GM13976 (cell line): ENCODE measurements at places on chromosomes 12 and 14.
A peak's percentile ranks its signal among the peaks of the same experiment; 100 is the strongest.

DNA sequence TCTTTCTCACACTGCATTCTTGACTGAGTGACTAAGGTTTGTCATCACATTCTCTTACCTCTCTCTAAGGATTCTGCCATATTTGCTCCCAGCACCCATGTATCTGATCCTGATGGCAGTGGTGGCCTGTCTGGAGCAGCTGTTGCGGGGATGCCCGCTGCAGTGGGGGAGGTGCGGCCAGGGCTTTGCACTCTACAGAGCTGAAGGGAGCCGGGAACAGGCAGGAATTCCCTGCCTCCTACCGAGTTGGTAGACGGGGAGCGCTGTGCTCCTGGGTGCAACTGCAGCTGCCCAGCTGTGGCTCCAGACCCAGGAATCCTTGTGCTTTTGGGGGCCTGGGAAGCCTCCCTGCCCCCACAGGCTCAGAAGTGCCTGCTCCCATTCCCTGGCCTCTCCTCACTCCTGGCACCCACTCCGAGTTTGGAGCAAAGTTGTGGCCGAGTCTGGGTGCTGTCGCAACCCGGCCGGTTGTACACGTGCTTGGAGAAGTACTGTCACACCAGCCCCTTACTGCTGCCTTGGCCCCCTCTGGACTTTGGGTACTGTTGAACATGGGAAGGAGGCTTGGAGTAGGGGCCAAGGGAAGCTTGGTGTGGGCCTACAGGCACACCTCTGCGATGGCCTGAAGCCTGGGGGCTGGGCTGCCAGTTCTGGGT, 106.9 kb upstream of the OR4E1 start:
- no peak for DNase-seq

DNA sequence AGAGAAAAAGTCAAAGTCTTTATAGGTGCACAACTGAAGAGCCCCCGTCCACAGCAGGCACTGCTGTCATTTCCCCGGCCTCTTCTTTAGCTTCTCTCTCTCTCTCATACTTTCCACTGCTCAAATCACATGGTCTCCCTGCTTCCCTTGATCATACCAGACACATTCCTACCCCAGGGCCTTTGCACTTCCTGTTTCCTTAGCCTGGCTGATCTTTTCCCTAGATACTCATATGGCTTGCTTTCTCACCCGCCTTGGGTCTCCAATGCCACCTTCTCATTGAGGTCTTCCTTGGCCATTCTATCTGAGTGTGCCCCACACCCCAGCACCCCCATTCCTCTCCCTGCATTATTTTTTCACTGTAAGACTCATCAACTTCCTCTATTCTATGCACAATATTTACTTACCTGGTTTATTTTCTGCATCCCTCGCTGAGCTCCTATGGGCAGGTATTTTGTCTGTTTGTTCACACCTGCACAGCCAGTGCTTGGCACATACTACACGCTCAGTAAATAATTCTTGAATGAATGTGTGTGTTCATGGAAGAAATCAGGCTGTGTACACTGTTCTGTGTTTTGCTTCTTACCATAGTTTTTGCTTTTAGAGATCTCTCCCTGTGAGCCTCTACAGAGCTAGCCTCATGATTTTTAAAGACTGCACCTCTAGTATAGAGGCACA, 31.9 kb downstream of the SERPINA1 start:
- no peak for DNase-seq

- DNase-seq, result no peak
These were observed 272.0 kb downstream of the SSPN start for GRCh38 chr12:26467351-26467750.

DNA sequence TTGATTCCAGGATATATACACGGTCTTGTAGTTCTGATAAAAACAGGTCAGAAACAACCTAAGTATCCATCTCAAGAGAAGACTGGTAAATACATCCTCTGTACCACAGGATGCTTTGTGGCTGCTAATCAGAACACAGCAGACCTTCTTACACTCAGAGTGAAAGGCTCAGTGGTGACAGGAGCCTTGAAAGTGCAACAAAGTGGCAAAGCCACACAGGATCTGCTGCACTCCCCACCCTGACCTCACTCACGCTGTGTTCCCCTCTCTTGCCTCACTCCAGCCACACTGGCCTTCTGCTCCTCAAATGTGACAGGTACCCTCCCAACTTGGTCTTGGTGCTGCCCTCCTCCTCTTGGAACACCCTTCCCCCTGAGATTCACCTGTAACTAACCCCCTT, 98.1 kb upstream of the GRIP1 start:
- peak; percentile 9 for DNase-seq

DNA sequence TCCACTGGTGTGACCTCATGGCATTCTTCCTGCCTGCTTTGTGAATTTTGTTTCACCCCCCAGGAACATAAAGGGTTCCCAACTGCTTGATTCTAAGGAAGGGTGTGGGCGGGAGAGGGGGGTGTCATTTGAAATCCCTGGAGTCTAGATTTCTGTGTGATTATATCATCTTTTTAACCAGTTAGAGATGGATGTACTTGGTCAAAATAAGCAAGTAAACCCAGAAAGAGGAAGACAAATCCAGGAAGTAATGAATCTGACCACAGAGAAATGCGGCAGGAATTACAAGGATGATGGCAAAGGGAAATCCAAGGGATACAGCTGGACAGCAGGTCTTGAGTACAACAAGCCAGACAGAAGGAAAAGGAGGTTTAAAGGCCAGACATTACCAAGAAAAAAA, 38.9 kb downstream of the DMAC2L start:
- DNase-seq, result no peak

DNA sequence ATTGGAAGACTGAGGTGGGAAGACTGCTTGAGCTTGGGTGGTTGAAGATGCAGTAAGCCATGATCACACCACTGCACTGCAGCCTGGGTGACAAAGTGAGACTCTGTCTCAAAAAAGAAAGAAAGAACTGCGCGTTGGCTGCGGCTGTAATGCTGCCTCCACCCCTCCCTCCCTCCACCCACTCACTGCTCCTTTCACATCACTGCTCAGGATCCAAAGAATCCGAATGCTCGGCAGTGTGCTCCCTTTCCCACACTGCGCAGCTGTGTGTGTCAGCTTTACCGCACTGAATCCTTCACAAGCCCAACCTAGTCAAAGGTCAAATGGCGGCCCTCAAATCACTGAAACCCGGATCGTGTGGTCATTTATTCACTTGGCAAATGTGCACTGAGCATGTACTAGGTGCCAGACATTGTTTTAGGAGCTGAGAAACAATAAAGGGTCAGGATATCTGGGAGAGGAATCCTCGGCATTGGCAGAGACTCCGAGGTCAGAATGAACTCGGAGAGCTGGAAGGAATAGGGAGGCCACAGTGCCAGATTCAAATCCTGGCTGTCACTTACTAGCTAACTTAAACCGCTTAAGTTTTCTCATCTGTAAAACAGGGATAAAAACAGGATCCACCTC, 11.5 kb upstream of the TDRD9 start:
- DNase-seq, result no peak

GRCh38 chr12:93229494-93230325, 148.0 kb upstream of the NUDT4 start:
- DNase-seq, result no peak
